ENCODE measurements at places on chromosomes 12 and 14. TPM values are rescaled to one million over a fixed set of nuclear protein-coding genes. Genes with fewer than 3 reads are reported as not detected.

- DNase-seq: no peak
Measured at GRCh38 chr12:60693019-60693626, 1097.3 kb downstream of the SLC16A7 start.

DNA sequence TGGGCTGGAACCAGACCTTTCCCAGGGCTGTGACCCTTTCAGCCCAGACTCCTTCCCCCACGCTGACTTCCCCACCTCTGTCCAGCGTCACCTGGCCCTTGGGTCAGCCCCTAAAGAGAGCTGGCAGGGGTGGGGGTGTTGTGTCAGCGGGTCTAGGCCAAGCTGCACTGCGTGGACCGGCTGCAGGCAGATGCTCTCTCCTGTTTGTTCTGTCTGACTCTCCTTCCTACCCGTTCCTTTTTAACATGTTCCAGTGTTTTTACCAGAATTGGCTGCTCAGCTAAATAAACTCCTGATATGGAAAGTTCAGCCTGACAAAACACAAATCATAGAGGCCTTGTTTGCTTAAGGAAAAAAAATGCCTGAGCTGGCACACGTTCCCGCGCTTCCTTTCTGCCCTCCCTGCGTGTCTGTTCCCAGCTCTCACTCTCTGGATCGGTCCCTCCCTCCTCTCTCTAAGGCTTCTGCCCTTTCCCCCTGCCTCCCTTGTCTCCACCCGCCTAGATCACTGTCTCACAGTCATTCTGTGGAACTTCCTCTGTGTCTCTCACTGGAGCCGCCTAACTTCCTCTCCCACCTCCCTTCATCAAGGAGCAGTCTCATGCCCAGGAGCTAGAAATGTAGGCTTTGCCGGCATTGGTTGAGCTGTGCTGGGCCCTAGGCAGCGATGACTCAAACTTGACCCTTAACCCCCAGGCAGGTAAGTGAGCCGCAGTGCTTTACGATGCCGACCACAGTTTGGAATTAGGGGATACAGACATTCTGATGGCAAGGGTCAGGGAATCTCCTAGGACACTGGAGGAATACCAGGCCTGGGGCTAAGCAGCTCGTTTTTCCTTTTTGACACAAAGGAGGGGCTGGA is 15.5 kb upstream of the MLXIP start:
- DNase-seq: peak; percentile 27

GRCh38 chr12:101733166-101733565 is 6.1 kb downstream of the SYCP3 start:
- no peak for DNase-seq

DNA sequence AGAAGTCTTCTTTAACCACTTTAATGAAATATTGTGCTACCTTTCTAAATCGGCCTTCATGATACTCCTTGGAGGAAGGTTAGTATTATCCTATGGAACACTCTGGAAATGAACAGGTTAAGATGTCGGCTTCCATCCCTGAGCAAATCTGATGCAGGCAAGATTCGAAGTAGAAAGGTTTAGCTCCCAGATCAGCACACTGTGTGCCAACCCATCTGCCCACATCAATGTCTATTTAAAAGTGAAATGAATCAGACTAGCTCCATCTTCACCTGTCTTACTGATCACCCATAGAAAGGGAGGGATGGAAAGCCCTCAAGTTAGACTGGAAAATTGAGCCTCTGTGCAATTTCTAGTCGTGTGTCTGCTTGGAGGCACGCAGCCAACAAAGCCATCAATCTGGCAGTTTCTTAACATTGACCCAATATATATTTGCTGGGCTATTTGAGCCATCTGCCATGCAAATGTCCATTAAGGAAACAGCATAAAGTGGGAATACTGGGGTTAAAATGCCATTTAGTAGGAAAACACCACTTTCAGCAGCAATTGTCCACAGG is 506.1 kb downstream of the RMST start:
- DNase-seq: no peak

DNA sequence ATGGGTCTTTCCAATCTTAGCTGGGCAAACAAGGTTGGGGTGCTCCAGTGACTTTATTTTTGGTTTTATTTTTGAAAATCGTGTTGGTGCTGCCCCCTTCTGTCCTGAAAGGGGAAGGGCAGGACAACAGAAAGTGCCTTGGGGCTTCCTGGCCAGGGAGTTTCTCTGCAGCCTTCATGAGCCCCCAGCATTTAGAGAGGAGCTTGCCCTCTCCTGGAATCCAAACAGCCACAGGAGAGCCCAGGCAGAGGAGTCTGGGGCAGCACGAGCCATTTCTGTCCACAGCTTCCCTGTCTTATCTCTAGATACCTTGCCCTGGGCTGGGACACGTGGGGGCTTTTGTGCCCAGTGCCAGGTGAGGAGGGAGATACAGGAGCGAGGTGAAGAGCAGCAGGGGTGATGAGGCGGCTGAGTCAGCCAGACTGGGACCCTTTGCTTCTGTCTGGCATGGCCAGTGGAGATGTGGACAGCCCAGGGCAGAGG is 4.4 kb upstream of the C1RL start:
- no peak for DNase-seq

- peak; percentile 85 for DNase-seq
Measured at GRCh38 chr12:5318874-5319273, 113.0 kb upstream of the NTF3 start.

GRCh38 chr12:93870020-93870795 is 193.0 kb downstream of the CRADD start:
- DNase-seq: no peak

DNA sequence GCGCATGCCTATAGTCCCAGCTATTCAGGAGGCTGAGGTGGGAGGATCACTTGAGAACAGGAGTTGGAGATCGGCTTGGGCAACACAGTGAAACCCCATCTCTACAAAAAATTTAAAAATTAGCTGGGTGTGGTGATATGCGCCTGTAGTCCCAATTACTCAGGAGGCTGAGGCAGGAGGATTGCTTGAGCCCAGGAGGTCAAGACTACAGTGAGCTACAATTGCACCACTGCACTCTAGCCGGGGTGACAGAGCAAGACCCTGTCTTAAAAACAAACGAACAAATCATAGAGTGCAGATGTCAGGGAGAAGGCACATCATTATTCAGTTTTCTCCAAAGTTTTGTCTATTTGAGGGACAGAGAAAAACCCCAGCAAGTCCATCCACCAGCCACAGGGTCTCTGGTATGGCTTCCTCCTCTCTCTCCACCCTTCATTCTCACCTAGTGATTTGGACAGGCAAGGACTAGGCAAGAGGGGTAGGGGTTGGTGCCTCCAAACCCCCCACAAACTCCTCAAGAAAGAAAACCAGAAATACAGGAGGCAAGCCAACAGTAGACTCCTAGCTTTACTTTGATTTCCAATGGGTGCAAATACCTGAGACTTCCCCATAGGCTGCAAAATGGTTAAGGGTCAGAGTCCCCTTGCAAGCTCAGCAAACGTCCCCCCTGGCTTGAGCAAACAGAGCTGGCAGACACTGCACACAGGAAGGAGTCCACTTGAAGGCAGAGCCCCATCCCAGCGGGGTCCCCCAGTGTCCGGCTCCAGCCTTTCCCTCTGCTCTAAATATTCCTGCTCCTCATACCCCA is 26.5 kb upstream of the RPLP0 start:
- DNase-seq: no peak

- DNase-seq: no peak
Measured at GRCh38 chr14:91416744-91417119, 888 bp downstream of the CCDC88C start.

- no peak for DNase-seq
Measured at GRCh38 chr14:54567224-54567638, 303 bp downstream of the SAMD4A start.

- no peak for DNase-seq
Measured at GRCh38 chr12:106757623-106758348, 16.7 kb upstream of the RIC8B start.

GRCh38 chr12:48125985-48126384 is 6.8 kb downstream of the PFKM start:
- no peak for DNase-seq

- DNase-seq: no peak
Measured at GRCh38 chr12:121403721-121404120, 3.8 kb downstream of the RNF34 start.

GRCh38 chr12:111149299-111149698 is 219.6 kb downstream of the PHETA1 start:
- no peak for DNase-seq

DNA sequence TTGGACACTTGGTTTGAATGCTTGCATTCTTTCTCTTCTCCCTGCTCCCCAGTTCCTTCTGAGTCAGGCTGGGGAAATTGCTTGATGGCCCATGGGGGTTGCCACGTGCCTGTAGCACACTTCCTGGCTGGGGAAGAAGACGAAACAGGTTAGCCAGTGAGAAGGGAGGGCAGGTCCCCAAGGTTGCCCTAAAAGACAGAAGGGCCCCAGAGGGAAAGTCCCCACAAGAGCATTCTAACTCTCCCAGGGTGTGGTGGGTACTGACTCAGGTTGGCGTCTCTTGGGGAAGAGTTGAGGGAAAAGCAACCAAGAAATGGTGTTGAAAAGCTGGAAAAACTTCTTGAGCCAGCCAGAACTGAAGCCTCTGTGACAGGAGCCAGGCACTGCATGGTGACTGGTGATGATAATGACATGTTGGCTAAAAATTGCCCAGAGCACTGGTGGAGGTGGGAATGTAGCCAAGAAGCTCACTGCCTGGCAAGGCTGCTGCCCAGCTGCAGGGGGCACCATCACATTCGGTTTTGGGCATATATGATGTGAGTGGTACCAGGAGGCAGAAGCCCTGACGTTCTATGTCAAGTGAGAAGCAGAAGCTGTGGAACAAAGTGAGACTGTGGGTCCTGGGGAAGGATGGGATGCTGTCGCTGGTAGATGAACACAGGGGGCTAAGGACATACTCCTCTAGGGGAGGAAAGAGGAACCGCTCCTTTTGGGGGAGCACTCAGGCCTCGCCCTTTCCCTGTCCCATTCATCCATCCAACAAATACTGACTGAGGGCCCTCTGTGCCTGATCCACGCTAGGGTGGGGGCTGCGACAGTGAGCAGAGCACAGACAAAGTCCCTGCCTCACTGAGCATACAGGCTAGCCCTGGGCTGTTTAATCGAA is 8.1 kb upstream of the RABGGTA start:
- no peak for DNase-seq

DNA sequence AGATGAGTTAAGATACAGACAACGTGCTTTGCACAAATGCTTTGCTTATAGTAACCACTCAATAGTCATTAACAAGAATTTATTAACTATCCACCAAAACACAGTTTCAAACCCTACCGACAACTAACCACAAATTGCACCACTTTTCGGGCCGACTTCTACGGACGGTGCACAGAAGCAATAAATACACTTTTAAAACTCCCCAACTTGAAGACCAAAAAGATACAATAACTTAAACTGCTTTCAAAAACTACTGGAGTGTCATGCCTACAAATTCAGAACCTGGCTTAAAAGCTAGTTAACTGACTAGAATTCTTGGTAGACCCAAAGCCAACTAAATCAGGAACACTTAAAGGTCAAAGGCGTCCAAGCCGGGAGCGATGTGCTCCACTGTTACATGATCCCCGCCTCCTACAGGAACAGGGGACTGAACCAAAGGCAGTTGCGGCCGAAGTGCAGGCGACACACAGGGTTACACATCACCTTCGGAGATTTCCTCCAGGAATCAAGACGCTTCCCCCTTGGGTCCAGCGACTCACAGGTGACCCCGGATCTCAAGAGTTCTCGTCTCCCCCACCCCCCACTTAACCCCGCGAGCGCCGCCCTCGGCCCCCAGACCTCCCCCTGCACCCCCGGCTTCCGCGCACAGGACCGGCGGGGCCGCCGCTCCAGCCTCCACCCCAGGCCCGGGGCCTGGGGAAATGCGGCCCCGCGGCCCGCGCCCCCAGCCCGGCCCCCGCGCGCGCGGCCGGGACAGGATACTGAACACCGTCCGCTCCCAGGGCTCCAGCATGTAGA is 507 bp downstream of the SPTSSA start:
- DNase-seq: peak; percentile 35

DNA sequence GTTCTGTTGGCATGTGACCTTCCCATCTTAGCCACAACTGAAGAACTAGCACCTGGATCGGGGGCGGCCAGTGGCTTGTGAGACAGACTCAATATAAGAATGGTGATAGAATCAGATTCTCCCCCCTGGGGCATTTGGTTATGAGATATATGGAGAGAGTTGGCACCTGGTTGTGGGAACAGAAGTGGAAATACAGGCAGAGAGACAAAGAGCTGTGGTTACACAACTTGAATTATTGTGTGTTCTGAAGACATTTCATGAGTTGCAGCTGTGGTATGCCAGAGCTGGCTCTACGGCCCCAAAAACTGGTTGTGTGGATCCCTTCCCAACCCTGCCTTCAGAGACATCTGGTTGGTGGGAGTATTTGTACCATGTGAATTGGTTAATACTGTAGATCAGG is 2.9 kb upstream of the MSRB3 start:
- DNase-seq: no peak

The BDKRB1 gene
- 41.5 TPM for total RNA-seq

The NFATC4 gene
- 80.7 TPM for total RNA-seq

The SERPINA12 gene
- not detected for total RNA-seq

The KRT73 gene
- total RNA-seq: not detected

The ACOT4 gene
- not detected for total RNA-seq

The BCL11B gene
- not detected for total RNA-seq

The MAPK1IP1L gene
- 111 TPM for total RNA-seq

The C14orf132 gene
- total RNA-seq: 37.9 TPM

Measured in HFFc6 (cell line).